ENCODE measurements at places on chromosomes 4 and X.

DNA sequence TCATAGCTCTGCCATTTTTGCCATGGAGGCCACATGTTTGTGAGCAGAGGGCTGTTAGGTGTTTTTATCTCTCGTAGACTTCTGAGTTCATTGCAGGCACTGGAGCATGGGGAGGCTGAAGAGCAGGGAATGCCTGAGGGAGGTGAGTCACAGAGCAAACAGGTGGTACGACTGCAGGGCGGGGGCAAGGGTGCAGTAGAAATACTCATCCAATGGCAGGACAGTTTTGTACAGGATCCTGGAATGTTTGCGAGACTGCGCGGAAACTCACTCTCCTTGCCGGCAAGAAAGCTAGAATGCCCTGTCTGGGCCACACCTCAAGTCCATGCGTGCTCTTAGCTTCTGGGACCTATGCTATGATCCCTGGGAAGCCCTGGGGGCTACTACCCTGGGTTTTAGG is 20.0 kb upstream of the VCX2 start:
- DNase-seq: no peak

- DNase-seq: no peak
These were observed 77.2 kb upstream of the SLC34A2 start for GRCh38 chr4:25578432-25578831.

- no peak for DNase-seq
These were observed 1624.7 kb downstream of the ARAP2 start for GRCh38 chr4:34619531-34620162.

DNA sequence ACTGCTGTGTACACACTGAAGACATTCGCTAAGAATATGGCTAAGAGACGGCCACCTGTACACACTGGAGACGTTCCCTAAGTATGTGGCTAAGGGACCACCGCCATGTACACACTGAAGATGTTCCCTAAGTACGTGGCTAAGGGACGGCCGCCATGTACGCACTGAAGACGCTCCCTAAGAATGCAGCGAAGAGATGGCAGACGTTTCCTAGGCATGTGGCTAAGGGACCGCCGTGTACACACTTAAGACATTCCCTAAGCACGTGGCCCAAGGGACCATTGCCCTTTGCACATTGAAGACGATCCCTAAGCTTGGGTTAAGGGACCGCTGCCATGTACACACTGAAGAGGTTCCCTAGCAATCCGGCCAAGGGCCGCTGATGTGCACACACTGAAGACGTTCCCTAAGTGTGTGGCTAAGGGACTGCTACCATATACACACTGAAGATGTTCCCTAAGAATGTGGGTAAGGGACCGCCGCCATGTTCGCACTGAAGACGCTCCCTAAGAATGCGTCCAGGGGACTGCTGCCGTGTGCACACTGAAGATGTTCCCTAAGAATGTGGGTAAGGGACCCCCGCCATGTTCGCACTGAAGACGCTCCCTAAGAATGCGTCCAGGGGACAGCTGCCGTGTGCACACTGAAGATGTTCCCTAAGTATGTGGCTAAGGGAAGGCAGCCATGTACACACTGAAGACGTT is 36.7 kb downstream of the DHRSX start:
- DNase-seq: no peak

- no peak for DNase-seq
These were observed 411.9 kb upstream of the EMCN start for GRCh38 chr4:100929758-100930157.

DNA sequence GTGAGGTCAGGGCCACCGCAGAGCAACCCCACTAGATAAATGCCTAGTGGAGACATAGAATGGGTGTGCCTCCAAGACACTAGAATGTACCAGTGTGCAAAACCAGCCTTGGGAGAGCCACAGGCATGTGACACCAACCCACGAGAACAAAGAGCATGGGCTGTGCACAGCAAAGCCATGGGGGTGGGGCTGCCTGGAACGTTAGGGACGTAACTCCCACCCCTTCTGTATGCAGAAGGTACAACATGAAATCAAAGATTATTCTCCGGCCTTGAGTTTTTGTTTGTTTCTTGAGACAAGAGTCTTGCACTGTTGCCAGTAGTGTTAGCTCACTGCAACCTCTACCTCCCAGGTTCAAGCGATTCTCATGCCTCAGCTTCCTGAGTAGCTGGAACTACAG is 99.5 kb downstream of the MID1IP1 start:
- no peak for DNase-seq

DNA sequence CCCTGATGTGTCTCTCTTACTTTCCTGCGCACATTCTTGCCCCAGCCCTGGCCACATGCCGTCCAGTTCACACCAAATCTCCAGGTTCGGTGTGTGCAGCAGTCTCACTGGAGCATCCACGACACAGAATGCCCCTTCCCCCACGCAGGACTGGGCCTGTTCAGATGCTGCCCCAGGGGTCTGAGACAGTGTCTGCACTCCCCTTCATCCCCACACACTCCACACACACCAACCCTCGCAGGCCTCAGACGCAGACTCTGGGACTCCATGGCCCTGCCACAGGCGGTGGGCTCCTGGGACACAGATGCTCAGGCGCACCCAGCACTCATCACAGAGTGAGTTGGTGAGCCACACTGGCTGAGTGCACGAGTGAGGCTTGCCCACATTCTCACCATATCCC is 83.9 kb downstream of the AFAP1 start:
- DNase-seq: no peak
